Peyer's patch (tissue), 4 donors: ENCODE measurements at places on chromosomes 7 and 10. TPM values are rescaled to one million over a fixed set of nuclear protein-coding genes. Genes with fewer than 3 reads are reported as not detected.

- DNase-seq = no peak
Observed at GRCh38 chr10:3995302-3996210, 210.5 kb upstream of the KLF6 start.

DNA sequence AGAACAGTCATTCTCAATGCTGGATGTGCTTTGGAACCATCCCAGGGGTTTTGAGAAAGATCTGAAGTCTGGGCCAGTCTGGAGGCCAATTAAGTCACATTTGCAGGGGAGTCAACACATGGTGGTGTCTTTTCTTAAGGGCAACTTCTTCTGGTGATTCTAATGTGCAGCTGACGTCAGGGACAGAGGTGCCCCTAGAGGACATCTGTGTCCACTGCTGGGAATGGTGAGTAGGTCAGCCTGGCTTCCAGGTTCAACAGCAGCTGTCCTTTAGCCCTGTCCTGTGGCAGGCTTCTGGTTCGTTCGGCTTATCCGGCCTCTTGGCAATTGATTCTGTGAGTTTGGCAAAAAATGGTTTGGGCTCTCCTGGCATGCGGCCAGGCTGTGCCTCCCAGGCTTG is 269.7 kb upstream of the HABP2 start:
- DNase-seq = no peak

GRCh38 chr7:42642699-42643098 is 269.2 kb downstream of the C7orf25 start:
- no peak for DNase-seq

- no peak for DNase-seq
Observed at GRCh38 chr7:26378016-26378415, 86.4 kb downstream of the SNX10 start.

DNA sequence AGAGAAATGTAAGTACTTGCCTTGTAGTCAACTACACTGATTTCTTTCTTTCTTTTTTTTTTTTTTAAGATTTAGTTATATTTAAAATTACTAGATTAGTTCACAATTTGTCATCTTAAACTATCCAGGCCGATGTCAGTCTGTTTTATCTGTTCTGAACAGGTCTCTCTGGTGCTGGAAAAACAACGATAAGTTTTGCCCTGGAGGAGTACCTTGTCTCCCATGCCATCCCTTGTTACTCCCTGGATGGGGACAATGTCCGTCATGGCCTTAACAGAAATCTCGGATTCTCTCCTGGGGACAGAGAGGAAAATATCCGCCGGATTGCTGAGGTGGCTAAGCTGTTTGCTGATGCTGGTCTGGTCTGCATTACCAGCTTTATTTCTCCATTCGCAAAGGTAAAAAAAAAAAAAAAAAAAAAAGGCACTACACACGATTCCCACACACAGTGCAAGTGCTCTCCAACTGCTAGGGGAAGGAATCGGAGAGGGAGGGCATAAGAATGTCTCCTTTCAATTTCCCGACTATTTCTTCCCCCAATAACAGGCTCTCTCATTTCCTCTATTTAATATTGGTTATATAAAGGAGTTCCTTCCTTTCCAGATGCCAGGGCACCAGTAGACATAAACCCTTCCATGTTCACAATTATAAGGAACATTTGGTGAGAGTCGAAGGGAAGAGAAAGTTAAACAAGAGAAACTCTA is 53.4 kb downstream of the PAPSS2 start:
- DNase-seq = no peak

- DNase-seq = peak; percentile 30
Observed at GRCh38 chr10:132064771-132065437, 842 bp upstream of the JAKMIP3 start.

GRCh38 chr10:12512332-12513002 is 163.1 kb downstream of the CAMK1D start:
- DNase-seq = no peak

DNA sequence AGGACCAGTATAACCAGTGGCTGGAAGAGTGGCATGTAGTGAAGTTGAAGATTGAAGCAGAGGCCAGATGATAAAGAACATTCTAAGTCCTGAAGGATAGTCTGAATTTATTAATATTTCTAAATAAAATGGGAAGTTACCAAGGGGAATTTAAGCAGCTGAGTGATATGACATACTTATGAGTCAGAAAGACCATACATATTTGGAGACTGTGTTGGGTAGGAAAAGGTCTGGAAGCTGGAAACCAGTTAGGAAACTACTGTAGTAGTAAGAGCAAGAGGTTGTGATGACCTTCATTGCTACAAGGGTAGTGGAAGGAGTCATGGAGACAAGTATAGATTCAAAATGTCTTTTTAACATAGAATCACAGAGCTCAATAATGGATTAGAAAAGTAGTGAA is 752.3 kb downstream of the SUGCT start:
- no peak for DNase-seq

DNA sequence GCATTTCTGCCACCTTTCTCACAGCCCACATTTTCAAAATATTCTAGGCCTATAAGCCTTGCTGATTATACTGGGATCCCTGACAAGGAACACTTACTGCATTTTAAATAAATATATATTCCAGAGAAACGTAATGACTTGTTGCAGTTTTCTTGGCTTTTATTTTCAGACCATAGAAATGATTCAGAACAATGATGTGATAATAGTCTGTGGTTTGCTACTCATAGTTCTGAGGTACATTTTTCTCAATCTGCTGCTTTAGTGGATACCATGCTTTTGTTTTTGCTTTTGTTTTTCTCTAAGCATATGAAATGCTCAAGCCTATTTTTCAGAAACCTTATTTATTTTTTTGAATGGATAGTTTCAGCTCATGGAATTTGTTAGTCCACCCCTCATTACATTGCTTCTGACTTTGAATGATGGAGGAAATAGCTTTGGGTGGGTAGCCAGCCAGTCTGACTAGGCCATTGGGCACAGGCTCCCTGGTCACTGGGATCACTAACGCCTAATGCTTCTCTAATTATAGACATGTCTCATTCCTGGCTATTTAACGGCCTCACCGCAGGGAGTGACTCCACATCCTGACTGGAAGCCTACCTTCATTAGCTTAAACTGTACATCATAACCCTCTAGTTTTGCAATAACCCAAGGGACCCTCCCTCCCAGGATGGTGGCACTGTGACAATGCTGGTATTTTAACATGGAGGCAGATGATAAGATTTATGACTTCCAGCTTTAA is 66.1 kb downstream of the MBL2 start:
- DNase-seq = no peak

GRCh38 chr10:101131962-101132635 is 999 bp downstream of the TLX1 start:
- DNase-seq = no peak

GRCh38 chr7:107506674-107507339 is 37.0 kb downstream of the GPR22 start:
- DNase-seq = peak; percentile 76

GRCh38 chr10:47361293-47361692 is 13.1 kb downstream of the RBP3 start:
- DNase-seq = peak; percentile 52

DNA sequence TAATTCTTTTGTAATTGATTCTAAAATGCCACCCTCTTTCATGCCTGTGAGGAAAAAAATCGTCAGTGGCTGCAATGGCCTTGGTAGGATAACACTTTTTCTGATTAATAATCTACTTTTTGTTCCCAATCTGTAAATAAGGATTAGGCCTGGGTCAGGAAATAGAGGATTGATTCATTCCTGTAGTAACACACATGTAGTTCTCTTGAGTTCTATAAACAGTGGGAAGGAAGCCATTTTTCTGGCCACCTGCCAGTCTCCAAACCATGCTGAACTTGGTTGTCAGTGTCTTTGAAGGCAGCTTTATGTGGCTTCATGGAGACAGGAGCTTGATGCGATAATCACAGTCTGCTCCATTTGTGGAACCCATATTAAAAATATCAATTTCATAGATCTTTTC is 169.3 kb upstream of the NFE2L3 start:
- DNase-seq = no peak

GRCh38 chr7:39637963-39638485 is 14.7 kb downstream of the RALA start:
- no peak for DNase-seq

- no peak for DNase-seq
Observed at GRCh38 chr7:4833691-4834600, 27.9 kb downstream of the PAPOLB start.

GRCh38 chr10:79107736-79108264 is 39.0 kb downstream of the ZMIZ1 start:
- no peak for DNase-seq

- DNase-seq = no peak
Observed at GRCh38 chr10:102621443-102622325, 22.6 kb upstream of the TRIM8 start.

GRCh38 chr7:131502810-131503508 is 53.5 kb downstream of the PODXL start:
- DNase-seq = no peak

- DNase-seq = no peak
Observed at GRCh38 chr7:18903695-18904094, 213.7 kb downstream of the TWIST1 start.

DNA sequence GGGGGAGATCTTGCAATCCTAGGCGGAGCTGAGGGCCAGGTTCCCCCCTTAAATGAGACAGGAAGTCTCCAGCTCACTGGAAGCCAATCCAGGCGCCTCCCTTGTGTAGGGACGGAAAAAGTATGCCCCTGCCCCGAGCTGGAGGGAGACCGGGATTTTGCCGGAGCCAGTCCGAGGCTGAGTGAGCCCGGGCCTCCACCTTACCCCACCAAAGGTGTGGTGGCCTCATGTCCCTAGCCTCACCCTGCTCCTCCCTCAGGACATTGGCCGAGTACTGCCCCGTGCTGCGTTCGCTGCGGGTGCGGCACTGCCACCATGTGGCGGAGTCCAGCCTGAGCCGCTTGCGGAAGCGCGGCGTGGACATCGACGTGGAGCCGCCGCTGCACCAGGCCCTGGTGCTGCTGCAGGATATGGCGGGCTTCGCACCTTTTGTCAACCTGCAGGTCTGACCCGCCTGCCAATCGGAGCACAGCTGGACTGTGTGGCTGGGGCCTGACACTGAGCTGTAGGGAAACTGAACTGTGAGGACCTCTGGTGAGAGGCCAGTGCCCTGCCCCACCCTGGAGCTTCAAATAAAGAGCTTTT is 2.0 kb downstream of the FBXL15 start:
- DNase-seq = peak; percentile 93

GRCh38 chr7:55177589-55178261 is 158.9 kb downstream of the EGFR start:
- DNase-seq = no peak

DNA sequence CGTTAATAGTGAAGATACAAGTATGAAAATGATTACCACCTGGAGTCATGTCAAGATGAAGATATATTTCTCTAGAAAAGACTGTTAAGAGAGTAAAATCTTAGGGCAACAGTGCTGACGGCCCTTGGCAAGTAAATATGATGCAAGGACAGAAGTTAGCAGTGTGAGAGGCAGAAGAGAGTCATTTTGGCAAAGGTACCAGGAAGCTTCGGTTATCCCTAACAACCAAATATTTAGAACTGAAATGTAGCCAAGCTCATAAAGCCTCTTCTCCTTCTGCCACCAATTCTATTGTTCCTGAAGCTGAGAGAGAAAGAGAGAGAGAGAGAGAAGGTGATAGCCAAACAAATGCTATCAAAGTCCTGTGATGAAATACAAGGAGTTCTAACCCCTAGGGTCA is 109.6 kb downstream of the MACC1 start:
- DNase-seq = no peak

DNA sequence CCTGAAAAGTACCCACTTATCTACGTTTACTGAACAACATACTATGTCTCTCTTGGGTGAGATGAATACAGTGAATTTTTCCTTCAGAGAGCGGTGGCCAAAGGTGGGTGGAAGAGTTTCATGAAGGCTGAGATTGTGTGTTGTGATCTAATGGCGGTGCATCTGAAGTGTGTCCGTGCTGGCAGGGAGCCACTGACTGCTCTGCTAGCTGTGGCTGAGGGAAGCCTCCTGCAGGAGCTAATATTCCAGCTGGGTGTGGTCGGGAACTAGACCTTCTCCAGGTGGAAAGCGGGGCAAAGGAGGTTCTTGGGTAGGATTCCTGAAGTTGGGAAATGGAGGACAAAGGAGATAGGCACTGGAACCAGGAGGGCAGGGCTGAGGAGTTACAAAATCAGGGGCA is 69.2 kb upstream of the GRB10 start:
- DNase-seq = no peak

- no peak for DNase-seq
Observed at GRCh38 chr10:73907841-73908517, 3.0 kb upstream of the PLAU start.

DNA sequence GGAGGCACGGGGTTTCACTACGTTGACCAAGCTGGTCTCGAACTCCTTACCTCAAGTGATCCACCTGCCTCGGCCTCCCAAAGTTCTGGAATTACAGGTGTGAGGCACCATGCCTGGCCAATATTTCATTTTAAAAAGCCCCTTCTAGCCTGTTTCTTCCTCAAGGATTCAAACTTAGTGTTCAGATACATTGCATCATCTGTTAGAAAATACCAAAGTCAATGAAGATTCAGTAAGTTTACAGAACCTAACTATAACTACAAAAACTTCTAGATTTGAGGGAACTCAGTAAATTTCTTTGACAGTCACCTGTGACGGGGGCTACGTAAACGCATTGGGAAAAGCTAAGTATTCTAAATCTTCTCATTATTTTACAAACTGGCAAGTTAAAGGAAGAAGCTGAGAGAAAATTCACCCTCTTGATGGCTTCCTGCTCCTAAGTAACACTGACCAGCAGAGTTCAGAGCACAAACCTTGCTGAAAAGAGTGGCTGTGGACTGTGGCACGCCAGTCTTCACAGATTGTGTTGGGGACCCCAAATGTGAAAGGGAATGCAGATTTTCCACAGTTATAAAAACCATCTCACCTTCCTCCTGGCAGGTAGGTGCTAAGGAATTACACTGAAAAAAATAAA is 162.2 kb downstream of the PKD1L1 start:
- no peak for DNase-seq

DNA sequence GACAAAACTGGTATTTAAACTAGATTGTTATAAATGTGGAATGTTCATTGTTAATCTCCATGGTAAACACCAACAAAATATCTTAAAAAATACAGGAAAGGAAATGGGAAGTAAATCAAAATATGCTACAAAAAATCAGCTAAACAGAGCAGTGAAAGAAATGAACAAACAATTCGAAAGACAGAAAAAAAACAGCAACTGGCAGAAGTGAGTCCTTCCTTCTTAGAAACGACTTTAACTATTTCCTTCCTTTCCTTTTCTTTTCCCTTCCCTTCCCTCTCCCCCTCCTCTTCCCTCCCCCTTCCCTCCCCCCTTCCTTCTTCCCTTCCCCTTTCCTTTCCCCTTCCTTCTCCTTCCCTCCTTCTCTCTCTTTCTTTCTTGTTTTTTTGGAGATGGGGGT is 12.8 kb downstream of the ZNF248 start:
- DNase-seq = no peak

KCP gene
- total RNA-seq = 14.1 TPM

OR2A1 gene
- not detected for total RNA-seq

DNAH11 gene
- total RNA-seq = 19.0 TPM

CADPS2 gene
- total RNA-seq = 19.4 TPM

IL6 gene
- total RNA-seq = 0.94 TPM

PRKAR2B gene
- total RNA-seq = 6.3 TPM

FAM25A gene
- total RNA-seq = not detected

OR2A42 gene
- total RNA-seq = not detected

RPP38 gene
- 13.5 TPM for total RNA-seq

CNPY1 gene
- not detected for total RNA-seq

TMEM26 gene
- 2.5 TPM for total RNA-seq

CRYGN gene
- not detected for total RNA-seq

GPR146 gene
- 13.2 TPM for total RNA-seq
